Activated T-cell treated with anti-CD3 and anti-CD28 coated beads for 4 hours (primary cell): ENCODE measurements at places on chromosomes 7 and 10.
A peak's percentile ranks its signal among the peaks of the same experiment; 100 is the strongest.

GRCh38 chr10:122349758-122350369, 24.6 kb upstream of the PLEKHA1 start:
- DNase-seq: no peak

GRCh38 chr10:101617824-101618568, 29.9 kb downstream of the DPCD start:
- no peak for DNase-seq

DNA sequence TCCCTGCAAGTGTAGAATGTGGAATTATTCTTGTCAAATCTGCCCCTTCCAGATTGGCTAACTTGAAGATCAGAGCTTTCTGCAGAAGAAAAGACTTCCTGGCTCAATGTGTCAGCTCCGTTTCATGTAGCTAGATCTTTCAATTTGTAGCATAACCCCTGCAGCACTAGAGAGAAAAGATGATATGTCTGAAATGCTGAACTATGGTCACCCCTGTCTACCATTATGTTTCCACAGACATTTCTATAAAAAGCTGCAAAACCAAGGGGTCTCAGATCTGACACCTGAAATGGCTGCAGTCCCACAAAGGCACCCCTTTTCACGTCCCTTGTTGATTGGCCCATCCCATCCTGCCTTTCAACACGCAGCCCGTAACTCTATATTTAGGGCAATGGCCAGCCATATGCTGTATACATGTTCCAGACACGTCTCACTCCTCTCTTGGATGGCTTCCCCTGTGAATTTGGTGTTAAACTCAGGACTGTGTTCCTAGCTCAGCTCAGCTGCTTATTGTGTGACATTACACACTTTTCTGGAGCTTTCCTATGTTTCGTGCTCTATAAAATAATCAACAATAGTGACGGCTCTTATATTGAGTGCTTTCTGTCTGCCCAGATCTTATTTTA, 648.6 kb upstream of the CELF2 start:
- no peak for DNase-seq

- DNase-seq: no peak
These were observed 63.1 kb upstream of the CACNA2D1 start for GRCh38 chr7:82506702-82507101.

DNA sequence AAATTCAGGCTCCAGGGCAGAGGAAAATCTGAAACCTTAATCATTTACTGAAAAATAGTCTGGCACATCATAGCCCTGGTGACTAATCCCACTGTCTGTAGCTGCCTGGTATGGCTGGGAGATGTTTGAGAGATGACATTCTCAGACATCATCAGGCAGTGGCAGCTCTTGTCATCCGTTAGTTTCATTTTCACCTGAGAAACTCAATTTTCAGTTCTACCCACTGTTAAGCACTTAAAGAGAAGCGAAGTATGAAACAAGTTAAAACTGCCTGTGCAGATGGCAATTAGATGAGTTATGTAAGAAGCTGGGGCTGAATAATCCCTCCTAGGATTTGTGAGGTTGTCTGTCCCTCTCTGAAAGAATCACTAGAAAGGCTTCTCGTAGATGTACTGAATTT, 150.2 kb downstream of the NSUN6 start:
- DNase-seq: no peak

DNA sequence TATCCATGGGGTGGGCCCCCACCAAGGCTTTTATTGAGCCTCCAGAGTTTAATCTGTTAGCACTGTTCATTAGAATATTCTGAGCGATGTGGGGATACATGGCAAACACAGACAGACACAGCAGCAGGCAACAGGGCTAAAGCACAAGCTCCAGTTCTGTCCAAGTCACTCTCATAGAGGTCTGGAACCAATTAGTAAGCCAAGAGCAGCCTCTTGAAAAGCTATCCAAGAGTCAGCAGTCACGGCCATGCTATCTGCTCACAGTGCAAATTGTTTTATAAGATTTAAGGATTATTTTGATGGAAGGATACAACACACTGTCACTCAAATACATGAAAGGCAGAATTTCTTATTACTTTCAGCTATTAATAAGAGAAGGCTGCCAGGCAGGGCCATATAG, 86.4 kb upstream of the DGKB start:
- DNase-seq: no peak

DNA sequence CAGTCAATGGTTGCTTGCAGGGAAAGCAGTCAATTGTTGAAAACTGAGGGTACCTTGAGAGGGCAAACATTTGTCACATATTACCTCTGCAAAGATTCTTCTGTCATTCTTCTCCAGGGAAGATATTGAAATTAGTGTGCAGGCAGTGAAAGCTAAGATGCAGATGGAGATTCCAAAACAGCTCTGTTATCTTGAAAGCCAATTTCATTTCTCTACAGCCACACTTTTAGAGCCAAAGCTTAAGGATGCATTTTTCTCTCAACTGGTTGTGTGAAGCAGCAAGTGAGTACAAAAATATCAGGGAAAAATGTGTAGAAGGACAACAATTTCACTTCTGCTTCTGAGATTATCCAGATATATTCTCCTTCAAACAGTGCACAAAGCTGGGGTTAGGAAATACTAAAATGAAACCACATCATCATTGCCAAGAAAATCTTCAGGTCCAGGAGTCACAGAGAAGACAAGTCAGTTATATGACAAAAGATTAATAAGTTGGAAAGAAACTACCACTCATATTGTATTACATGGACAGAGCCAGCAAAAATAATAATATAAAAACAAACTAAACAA, 16.3 kb downstream of the SGMS1 start:
- no peak for DNase-seq

DNA sequence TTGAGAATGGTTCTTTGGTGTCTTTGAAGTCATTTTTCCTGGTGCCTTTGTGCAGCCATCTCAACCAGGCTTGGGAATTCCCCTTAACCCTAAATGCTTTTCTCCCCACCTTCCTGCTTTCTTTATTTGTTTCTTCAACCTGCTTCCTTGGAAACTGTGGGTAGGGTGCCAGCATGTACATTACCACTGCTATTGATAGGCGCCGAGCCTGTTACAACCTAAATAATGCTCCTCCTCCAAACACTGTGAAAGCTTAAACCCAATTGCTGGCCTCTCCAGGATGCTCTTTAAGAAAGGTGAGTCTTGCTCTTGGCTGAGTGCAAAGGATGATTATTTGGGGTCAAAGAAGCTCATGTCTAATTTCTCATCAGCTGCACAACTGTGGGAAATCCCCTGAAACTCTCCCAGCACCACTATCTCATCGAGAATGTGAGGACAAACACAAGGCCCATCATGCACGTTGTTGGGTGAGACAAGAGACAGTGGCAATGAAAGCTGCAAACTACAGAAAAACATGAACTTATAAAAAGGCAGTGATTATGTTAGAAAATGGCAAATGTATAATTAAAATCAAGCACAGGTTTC, 285.5 kb upstream of the IGFBP3 start:
- DNase-seq: no peak

- no peak for DNase-seq
These were observed 49.2 kb downstream of the ODAD2 start for GRCh38 chr10:27949528-27950241.

- DNase-seq: no peak
These were observed 7.8 kb upstream of the TARP start for GRCh38 chr7:38281266-38281665.

- no peak for DNase-seq
These were observed 1.3 kb downstream of the GJD4 start for GRCh38 chr10:35606430-35606829.

GRCh38 chr7:113268757-113269156, 150.4 kb upstream of the SMIM30 start:
- no peak for DNase-seq

DNA sequence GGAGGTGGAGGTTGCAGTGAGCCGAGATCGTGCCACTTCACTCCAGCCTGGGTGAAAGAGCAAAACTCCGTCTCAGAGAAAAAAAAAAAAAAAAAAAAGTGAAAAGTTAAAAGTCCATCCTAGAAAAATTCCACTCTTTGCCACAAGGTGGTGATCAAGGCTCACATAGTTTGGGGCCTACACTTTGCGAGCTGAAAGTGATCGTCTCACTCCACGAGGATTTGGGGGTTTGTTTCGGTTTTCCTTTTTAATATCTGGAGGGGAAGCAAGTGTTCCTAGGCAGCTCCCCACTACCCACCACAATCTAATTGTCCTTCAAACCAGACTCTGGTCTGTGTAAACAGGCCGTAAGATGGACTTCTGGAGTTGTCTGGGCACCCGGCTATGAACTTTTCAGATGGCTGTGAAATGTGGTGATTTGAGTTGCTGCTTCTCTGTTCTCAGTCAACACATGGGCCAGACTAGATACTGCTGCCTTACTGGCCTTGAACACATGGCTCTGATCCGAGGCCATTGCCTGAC, 27.1 kb downstream of the PRLHR start:
- peak; percentile 55 for DNase-seq

GRCh38 chr7:57404967-57405421, 45.0 kb upstream of the ZNF716 start:
- DNase-seq: no peak

DNA sequence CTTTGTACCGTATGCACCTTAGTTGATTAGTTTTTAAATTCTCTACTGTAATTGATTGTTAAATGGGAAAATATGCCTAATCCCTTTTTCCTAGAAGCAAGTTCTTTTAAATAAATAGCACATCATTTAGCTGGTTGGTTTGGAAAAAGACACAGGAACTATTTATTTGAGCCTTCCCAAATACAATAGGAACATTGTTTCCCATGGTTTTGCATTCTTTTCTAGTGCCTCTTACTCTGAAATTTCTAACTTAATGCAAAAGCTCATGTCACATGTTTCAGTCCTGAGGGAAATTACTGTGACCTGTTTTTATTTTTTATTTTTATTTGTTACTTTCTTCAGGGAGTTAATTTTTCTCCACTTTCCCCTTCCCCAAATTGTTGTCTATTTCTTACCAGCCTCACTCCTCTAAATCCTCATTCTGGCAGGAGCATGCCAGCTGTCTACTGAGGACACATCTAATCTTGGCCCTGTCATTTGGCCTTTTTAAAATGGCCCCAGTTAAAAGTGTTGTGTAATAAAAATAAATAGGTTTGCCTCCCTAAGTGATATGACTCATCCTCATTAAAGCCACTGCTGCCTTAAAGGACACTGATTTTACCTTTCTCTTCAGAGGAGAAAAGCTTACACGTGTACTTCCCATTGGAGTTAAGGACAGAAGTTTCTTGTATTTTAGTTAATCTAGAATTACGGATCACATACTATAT, 94.5 kb downstream of the PPP1R3A start:
- DNase-seq: no peak

GRCh38 chr7:45704683-45705016, 130.5 kb downstream of the ADCY1 start:
- DNase-seq: no peak

DNA sequence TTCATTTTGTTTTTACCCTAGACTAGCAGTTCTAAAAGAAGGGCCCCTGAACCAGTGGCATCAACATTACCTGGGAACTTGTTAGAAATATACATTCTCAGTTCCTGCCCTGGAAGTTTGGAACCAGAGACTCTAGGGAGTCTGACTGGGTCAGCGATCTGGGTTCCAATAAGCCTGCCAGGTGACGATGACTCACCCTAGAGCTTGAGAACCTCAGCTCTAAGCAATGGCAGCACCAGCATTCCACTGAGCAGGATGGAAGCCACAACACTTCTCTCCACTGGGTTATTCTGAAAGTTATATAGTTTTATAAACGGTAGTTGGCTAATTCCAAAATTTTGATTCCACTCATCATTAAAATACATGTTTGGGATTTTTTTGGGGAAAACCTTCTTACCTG, 97.0 kb upstream of the AMPH start:
- no peak for DNase-seq

GRCh38 chr7:142797391-142798377, 26.9 kb downstream of the PRSS2 start:
- no peak for DNase-seq

GRCh38 chr7:84194484-84195271, at the start of gene SEMA3A:
TSS of gene SEMA3A (minus strand) at chr7:84194789. CDS start at chr7:84194586, 203 bp downstream.
- no peak for DNase-seq

GRCh38 chr10:71451754-71452153, 55.0 kb downstream of the CDH23 start:
- no peak for DNase-seq

- no peak for DNase-seq
These were observed 32.2 kb upstream of the COL13A1 start for GRCh38 chr10:69769395-69769992.

DNA sequence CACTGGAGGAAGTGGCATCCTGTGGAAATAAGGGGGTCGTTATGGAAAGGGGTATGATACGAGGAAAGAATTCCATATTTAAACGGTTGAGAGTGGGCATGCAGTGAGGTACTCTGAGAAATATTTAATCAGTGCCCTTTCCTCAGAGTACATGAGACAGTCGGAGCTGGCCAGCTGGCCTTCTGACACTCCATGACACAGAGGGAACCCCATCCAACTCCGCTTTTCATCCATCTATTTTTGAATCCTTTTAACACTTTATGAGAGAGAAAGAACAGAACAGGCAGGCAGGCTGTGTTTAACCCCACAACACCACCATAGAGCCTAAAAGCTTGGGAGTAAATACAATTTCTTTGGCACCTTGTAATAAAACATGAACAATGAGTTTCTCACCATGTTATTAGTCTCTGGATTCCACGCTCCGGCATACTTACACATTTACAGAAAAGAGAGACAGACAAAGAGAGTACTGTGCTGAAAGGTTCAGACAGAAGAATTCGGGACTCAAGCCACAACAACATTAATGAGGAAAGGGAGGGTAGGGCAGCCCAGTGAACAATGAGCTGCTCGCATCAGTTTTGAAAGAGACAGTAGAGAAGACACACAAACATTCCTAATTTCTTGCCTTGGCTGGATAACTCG, 124.2 kb upstream of the PDLIM1 start:
- no peak for DNase-seq

GRCh38 chr7:107501593-107501992, 31.7 kb downstream of the GPR22 start:
- no peak for DNase-seq
